Activated CD8-positive, alpha-beta memory T cell treated with anti-CD3 and anti-CD28 coated beads for 24 hours (primary cell): ENCODE measurements at places on chromosomes 13 and 19.

GRCh38 chr13:110299283-110299840, 7.6 kb downstream of the COL4A1 start:
- peak; percentile 26 for DNase-seq

DNA sequence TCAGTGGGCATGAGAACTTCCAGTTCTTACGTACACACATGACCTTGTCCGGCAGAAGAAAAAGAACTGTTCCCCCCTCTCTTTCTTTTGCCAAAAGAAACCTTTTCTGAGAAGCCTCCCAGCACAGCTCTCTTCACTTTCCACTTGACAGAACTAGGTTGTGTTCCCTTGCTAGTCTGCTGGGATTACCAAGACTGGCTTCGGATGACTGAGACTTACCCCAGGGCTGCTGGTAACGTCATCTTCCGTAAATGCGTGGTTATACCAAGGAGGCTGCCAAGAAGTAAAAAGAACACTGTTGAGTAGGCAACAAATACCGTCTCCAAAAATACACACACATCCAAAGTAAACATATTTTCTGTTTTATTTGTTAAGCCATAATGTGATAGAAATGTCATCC, 908.2 kb downstream of the EFNB2 start:
- DNase-seq: no peak

DNA sequence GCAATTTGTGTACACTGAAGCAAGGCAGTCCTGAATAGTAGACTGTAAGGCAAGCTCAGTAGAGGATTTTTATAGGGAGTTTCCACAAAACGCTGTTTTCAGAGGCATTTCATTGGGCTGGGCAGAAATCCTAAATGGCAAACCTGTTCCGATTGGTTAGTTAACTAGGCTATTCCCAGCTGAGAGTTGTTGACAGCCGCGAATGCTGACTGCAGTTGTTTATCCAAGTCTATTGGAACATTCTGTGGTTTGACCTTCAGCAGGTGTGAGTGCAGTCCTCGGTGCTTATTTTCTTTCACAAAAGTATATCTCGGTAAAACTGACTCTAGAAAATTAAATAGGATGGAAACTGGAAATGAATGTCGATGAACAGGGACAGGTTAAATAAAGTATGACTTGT, 45.4 kb downstream of the TPT1 start:
- peak; percentile 11 for DNase-seq

- no peak for DNase-seq
These were observed 14.0 kb downstream of the CEACAM16 start for GRCh38 chr19:44712864-44713515.

- DNase-seq: no peak
These were observed 12.9 kb downstream of the THOP1 start for GRCh38 chr19:2798158-2798685.

GRCh38 chr13:25752957-25753551, 298.8 kb downstream of the SHISA2 start:
- DNase-seq: no peak

GRCh38 chr13:77714119-77714755, 16.8 kb downstream of the SLAIN1 start:
- no peak for DNase-seq

- DNase-seq: no peak
These were observed 340.2 kb downstream of the DIAPH3 start for GRCh38 chr13:59823486-59823885.

DNA sequence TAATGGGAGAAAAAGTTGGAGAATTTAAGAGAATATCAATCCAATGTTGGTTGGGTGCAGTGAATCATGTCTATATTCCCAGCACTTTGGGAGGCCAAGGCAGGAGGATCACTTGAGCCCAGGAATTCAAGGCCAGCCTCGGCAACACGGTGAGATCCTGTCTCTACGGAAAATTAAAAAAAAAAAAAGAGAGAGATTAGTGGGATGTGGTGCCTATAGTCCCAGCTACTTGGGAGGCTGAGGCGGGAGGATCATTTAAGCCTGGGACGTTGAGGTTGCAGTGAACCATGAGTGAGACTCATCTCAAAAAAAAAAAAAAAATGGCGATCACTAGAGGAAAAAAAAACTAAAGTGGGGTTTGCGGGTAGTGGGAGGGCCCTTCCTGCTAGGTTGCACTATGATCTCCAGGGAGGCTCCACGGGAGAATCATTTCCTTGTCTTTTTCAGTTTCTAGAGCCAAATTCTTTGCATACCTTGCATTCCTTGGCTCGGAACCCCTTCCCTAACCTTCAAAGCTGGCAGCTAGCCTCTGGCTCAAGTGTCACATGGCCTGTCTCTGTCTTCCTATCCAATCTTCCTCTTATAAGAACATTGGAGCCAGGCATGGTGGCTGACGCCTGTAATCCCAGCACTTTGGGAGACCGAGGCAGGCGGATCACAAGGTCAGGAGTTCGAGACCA, 5.8 kb upstream of the ERCC2 start:
- no peak for DNase-seq

DNA sequence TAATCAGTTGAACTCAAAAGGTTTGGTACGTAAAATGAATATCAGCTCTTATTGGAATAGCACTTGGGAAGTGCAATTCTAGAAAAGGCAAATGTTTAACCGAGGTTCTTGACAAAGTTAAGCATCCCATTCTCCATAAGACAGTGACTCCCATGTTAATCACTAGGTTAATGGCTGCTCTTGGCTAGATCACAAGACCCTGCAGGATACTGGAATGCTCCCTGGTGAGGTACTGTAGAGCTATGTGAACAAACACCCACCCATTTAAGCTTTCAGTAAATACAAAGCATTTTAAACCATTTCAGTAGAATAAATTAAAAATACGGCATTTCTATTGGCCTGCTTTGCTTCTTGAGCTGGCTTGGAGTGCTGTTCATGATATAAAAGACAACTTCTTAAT, 56.5 kb downstream of the TDRD3 start:
- DNase-seq: no peak

DNA sequence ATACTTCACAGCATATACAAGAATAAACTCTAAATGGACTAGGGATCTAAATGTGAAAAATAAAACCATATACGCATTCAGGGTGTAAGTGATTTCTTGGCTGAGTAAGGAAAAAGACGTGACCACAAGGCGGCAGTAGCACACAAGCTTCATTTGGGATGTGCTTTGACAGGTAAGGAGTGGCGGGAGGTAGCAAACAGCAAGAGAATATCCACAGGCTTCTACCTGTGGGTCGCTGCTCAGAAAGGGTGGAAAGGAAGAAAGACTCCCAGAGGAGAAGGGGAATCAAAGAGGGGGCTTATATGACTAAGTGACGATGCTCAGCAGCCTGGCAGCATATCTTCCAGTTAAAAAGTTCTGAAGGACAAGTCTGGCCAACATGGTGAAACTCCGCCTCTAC, 2.5 kb upstream of the ZNF121 start:
- peak; percentile 87 for DNase-seq

GRCh38 chr19:4916292-4917082, 7.2 kb downstream of the UHRF1 start:
- DNase-seq: peak; percentile 78

- no peak for DNase-seq
These were observed 125.6 kb upstream of the FRY start for GRCh38 chr13:31905961-31906360.

DNA sequence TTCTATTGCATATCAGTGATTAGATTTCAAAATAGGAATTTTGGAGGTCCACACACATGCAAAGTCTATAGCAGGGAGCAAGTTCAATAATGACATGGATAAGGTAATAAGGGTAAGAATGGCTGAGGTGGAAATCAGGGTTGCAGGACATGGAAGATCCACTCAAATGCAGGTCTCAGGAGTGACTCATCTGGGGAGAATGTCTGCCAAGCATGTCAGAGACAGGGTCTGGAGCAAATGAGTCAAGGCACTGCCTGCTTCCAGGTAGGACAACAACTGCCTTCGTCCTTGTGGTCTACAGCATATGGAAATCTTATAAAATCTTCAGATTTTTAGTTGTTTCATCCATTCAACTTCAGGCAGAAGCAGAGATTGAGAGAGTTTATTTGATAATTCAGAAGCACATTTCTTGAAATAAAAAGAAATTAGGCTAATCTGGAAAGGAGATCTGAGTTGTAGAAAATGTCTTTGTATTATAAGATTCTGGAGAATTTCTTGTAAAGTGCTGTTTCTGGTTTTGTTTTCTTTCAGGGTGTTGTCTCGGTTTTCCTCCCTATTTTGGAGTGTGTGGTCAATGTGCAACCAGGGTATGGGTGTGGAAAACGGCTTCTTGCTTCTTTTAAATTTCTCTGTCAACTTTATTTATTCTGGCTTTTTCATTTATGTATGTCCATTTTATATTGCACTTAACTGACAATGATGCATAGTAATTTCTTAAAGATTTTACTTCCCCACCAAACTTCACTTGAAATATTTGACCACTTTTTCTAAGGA, 748.8 kb downstream of the LIG4 start:
- DNase-seq: no peak

DNA sequence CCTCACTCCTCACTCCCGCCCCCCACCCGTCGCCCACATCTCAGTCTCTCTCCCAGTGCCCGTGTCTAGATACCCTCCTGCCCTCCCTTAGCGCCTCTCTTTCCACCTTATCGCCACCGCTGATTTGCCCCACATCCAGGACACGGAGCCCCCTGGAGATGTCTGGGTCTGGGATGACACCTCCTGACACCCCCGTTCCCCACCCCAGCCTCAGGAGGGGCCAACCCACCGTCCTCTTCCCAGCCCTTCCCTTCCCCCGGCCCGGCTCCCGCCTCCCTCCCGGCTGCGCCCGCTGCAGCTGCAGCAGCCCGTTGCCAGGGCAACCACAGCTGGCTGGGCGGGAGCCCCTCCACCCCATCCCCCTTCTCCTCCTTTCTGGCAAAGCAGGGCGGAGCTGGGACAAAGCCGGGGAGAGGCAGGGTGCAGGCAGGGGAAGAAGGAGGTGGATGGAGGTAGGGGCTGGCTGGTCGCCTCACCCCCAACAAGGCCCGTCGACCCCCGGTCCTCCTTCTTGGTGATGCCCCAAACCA, 13.5 kb downstream of the DPF1 start:
- no peak for DNase-seq

- DNase-seq: no peak
These were observed 54.4 kb downstream of the ERCC5 start for GRCh38 chr13:102900193-102900608.

DNA sequence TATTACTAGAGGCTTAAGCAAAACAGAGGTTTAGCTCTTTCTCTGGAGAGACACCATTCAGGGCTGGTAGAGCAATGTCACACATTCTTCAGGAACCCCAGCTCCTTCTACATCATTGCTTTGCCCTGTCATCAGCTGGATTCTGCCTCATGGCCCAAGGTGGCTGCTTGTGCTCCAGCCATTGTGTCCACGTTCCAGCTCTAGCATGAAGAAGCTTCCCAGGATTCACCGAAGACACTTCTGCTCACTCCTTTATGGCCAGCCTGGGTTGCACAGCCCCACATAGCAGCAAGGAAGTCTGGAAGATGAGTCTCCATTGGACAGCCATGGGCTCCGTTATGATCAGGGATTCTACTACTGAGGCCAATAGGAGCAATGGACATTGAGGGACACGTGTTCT, 13.2 kb downstream of the PGLS start:
- no peak for DNase-seq

DNA sequence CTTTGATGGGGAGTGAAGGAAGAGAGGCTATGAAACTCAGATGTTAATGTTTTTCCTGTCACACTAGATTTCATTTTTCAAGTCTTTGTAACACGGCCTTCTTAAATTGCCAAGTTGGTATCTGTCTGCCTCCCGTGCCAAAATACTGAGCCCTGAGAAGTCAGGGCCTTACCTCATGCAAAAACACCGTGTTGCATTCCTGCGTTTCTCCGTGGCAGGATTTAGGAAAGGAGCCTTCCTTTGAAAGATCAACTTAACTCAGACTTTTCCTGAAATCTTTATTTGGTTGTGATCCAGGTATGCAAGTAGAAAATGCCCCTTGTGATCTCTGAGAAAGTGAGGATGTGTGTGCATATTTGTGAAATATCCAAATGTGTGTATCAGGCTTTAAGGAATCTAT, 1291.0 kb upstream of the SLC10A2 start:
- no peak for DNase-seq

GRCh38 chr19:6034512-6034911, 56.6 kb upstream of the RANBP3 start:
- DNase-seq: peak; percentile 17

DNA sequence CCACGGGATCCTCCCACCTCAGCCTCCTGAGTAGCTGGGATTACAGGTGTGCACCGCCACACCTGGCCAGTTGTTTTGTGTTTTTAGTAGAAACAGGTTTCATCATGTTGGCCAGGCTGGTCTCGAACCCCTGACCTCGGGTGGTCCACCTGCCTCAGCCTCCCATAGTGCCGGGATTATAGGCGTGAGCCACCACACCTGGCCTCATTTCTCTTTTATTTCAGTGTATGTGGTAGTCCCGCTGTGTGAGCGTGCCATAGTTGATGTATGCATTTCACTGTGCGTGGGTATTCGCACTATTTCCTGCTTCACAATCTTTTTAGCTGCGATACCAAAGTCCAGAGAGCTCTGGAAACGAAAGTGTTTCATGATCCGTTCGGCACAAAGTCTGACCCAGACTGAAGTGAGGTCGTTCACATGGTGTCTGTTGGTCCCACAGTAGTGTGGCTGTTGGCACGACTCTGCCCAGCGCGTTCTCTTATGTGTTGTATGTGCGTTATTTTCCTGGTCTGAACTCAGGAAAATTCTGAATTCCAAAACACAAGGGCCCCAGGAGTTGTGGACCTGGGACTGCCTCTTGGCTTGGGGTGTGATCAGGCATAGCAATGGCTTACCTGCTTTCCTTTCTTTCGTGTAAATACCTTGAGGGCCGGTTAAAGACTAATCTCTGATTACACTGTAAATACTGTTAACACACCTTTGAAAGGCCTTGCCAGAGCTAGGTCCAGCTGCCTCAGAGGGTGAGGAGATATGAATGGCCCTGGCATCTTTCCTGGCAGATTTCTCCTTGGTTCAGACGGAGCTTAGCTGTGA, 8.6 kb downstream of the EPN1 start:
- no peak for DNase-seq

- DNase-seq: no peak
These were observed 1525.9 kb upstream of the SLC10A2 start for GRCh38 chr13:104592127-104592526.

DNA sequence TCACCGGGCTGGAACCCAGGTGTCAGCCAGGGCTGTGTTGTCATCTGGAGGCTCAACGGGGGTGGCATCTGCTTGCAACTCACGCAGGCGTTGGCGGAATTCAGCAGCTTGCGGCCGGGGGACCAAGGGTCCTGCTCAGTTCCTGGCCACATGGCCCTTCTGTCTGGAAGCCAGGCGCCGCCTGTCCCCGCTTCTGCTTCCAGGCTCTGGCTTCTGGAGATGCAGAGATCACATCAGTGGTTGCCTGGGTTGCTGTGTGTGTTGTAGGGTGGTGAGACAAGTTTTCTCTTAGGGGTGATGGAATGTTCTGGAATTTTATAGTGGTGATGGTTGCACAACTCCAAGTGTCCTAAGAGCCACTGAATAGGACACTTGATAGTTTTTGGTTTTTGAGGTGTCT, 5.0 kb downstream of the ADAT3 start:
- DNase-seq: no peak

DNA sequence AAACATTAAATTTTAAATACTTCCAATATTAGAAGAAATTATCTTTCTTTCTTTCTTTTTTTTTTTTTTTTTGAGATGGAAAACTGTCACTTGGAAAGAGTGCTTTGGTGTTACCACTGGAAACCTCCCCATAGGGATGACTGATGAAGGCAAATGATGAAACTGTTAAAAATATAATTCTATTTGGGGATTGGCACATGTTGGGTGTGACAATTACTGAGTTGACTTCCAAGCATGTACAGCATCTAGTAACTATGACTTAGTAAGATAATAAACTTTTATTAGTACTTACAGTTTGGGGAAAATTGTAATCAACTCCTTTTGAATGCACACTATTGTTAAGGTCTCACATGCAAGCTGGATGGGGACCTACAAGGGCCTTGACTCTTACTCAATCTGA, 592.5 kb downstream of the KCTD12 start:
- DNase-seq: no peak

GRCh38 chr13:37656247-37656940, 57.8 kb upstream of the POSTN start:
- no peak for DNase-seq
